NAMALWA (cell line): ENCODE measurements at places on chromosomes 1 and 21.

DNA sequence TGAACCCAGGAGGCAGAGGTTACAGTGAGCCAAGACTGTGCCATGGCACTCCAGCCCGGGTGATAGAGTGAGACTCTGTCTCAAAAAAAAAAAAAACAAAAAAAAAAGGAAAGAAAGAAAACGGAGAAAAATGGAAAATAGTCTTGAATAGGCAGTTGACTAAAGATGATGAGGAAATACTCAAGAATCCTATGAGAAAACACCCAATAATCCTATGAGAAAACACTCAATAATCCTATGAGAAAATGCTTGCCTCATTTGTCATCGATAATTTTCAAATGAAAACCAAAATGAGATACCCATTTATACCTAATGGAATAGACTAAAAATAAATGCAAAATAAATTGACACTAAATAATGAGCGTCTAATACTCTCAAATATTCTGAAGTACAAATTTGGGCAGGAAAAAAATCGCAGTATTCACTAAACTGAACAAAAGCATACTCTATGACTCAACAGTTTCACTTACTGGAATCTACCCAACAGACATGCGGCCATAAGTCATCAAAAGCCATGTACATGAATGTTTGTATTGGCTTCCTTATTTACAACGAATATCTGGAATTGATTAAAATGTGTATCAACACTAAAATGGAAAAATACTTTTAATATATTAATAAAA, 733.9 kb upstream of the CHRM3 start:
- no peak for DNase-seq

GRCh38 chr21:32089766-32090165, 189.1 kb downstream of the MIS18A start:
- no peak for DNase-seq

DNA sequence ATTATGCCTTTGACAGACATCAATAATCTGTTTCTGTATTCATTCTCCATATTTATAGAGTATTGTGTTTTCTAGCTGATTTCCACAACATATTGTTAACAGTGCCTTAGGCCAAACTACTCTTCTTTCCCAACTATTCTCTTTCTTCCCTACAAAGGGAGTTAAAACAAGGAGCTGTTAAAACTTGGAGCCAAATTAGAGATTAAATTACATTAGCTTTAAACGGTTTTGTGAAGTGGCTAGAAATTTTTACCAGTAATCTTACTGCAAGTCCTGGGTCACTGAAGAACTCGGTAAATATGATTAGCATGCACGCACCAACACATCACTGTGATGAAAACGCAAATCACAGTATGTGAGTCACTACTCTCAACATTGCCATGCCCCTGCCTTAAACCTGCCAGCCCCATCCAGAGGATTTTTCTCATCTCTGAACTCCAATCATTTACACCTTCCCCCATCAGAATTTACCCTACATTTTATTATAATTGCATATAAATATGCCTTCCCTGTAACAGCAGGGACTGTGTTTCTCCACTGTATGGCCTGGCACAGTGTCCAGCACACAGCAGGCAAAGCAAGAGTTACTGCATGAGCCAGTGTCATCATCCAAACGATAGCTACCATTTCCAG, 1.5 kb upstream of the PRDX6 start:
- no peak for DNase-seq

GRCh38 chr1:108758796-108759195, 12.3 kb downstream of the STXBP3 start:
- DNase-seq = no peak

GRCh38 chr1:20540281-20540680, 12.1 kb upstream of the FAM43B start:
- no peak for DNase-seq

DNA sequence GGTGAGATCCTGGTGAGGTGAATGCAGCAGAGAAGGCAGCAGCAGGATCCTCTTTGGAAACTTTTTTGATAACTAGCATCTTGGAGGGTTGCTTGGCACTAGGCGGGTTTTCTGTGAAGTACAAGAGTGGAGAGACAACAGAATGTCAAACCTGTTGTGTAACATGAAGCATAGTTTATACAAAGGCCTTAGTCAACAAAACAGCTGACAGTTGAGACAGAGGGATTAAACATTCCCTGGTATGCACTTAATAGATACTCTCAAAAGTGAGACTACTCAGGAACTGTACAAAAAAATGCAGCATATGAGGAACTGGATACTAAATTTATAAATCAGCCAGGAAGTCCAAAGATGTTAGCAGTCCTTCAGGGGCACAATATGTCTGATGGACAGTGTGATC, 16.4 kb upstream of the CCDC17 start:
- no peak for DNase-seq
